ENCODE measurements at places on chromosomes 1 and 21. TPM values are rescaled to one million over a fixed set of nuclear protein-coding genes. Genes with fewer than 3 reads are reported as not detected.

Gene RUNX3
- not detected for total RNA-seq

Gene CHRNB2
- not detected for total RNA-seq

Gene BCAN
- total RNA-seq, result not detected

Gene SYPL2
- 0.28 TPM for total RNA-seq

Gene MNDA
- not detected for total RNA-seq

Gene LRRN2
- total RNA-seq, result 7.0 TPM

Gene AMY2A
- not detected for total RNA-seq

Gene PKP1
- total RNA-seq, result 1.1 TPM

Gene OR2AK2
- not detected for total RNA-seq

Gene NTNG1
- not detected for total RNA-seq

Gene DIO1
- total RNA-seq, result not detected

Gene GPX7
- not detected for total RNA-seq

Gene CNTN2
- total RNA-seq, result not detected

Gene CHIA
- total RNA-seq, result not detected

Gene RGS8
- total RNA-seq, result not detected

Gene KCNA3
- total RNA-seq, result not detected

Gene SLC1A7
- not detected for total RNA-seq

Gene ARHGAP29
- 123 TPM for total RNA-seq

Gene SYCP1
- total RNA-seq, result not detected

Measured in PC-9 (cell line).